ENCODE measurements at places on chromosomes 13 and 19.

GRCh38 chr19:634975-635652 lies 1.8 kb upstream of the POLRMT start:
- no peak for DNase-seq

GRCh38 chr13:62014299-62014698 lies 598.6 kb upstream of the PCDH20 start:
- DNase-seq, result no peak

DNA sequence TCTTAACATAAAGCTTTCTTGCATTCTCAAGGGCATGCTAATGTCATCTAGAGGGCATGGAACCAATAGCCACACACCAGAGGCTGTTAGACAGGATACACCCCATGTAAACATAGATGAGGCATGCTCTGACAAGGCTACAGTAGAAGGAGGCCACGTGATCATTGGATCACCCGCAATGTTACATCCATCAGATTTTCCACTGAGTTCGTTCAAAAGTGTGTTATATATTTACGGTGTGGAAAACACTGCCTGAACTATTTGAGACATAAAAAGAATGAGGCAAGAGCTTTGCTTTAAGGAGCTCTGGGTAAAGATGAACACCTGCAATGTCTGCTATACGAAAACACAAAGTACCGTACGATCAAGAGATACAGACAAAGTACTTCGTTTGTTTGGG lies 817.5 kb upstream of the SLC10A2 start:
- no peak for DNase-seq

GRCh38 chr13:41299316-41300094 lies 11.6 kb upstream of the NAA16 start:
- DNase-seq, result no peak

DNA sequence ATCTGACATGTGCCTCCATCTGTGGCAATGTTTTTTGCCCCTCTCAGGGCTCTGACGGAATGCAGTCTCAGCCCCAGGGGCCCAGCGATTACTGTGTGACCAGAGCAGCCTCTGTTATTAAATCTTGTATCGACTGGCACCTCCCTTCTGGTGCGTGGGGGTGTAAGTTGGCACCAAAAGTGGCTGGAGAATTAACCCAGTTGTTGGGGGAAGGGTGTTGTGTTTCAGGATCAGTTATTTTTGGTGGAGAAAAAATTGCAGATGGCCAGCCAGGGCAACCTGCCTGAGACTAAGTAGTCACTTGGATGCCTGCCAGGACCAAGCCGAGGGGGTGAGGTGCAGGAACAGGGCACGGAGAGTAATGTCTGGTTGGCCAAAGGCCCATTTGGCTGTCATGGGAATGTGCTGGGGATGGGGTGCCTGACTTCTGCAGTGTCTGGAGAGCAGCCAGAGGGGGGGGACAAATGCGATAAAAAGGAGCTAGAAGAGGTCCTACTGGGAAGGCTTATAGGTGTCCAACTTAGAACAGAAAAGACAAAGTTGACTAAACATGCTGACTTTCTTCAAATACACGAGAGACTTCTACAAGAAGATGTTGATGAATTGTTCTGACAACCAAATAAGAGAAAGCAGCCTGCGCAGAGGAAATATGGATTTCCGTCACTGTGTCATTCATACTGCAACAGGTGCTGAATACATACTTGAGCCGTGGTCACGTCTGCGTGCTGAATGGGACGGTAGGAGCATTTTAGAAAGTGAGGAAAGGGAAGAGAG lies 69.8 kb downstream of the SIAH3 start:
- DNase-seq, result no peak

GRCh38 chr13:33123066-33123859 lies 107.0 kb downstream of the KL start:
- DNase-seq, result no peak

- DNase-seq, result no peak
These were observed 5.3 kb downstream of the TTYH1 start for GRCh38 chr19:54420383-54421168.

DNA sequence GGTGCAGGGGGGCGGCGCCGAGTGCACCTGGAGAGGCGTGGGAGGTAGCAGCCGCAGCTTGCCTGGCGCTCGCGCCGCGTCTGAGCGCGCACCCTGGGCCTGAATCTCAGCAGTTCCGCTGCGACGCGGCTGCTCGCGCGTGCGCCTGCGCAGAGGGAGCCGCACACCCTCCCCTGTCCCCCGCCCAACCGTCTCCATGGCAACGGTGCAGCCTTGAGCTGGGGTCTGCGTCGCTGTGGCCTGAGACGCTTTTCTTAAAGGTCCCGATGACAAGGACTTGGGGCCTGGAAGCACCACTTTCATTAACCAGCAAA lies at the start of gene PNMA8B:
PNMA8B (minus strand) TSS at position 82 of the 314 bp plus-strand sequence. CDS start 402 bp downstream, outside the sequence.
- DNase-seq, result no peak

DNA sequence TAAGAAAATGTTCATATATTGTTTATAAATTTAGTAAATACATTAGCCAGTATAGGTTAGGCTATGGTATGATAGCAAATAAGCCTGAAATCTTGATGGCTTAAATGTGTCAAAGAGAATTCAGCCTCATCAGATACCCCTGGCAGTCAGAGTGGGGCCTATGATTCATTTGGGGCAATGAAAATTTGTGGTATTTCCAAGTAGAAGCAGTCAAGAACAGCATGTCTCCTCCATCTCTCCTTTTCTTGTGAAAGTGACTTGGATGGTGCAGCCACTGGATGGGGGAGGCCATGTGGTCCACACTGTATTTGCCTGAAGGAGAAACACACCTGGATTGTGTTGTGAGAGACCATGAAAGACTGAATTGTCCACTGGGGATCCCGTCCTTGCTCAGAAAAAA lies 82.7 kb downstream of the DLEU7 start:
- no peak for DNase-seq

GRCh38 chr13:113126265-113127150 lies 3.9 kb downstream of the F10 start:
- no peak for DNase-seq

- DNase-seq, result no peak
These were observed 4.1 kb downstream of the DLL3 start for GRCh38 chr19:39502640-39503417.

DNA sequence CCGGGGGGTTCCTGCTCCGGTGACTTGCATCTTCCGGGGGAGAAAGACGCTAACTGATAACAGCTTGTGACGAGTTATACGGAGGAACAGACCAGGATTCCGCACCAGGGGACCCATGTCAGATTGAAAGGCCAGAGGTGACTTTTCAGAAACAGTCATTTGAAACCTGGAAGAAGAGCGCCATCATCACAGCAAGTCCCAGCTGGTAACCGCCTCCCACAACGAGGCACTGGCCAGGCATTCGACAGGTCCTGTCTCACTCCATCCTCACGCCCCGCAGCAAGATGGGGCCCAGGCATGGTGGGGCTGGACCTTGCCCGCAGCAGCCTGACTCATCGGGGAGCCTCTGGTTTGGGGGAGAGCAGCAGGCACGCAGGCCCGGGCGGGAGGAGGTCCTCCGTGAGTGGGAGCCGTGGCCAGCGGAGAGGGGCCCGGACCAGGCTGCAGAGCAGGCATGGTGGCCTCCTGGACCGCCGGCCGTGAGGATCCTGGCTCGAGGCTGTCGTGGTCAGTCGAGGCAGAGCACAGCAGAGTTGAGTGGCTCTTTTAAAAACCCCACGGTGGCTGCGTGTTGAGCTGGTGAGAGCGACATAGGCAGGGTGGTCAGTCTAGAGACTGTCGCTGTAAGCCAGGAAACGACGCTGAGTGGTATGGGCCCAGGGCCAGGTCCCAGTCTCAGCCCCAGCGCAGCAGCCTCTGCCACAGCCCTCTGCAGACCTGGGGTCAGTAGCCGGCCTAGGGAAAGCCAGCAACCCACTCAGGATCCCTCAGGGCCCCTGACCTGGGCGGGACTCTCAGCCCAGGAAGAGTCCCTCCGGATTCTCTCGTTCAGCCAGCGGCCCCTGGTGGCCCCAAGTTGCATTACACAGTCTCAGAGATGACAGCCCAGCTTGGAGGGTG lies 94.9 kb upstream of the MCF2L start:
- no peak for DNase-seq
